Brain (organoid and tissue), 16 donors: ENCODE measurements at places on chromosomes 7 and 10.

DNA sequence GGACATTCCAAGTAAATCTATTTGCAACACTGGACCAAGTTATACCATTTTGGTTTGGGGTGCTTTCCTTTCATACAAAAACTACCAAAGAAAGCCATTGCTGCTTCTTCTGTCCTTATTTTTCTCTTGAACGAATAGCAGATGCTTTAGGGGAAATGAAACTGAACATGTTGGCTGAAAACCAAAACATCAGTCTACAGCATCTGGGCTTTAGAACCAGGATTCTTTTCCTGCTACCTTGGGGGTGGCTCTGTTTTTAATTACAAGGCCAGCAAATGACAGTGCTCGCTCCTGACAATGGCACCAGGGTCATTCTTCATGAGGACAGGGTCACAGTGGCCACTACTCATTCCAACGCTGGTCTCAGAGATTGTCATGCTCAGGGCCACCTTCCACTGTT lies 80.3 kb downstream of the WDR11 start:
- no peak for DNase-seq

- DNase-seq: no peak
Measured at GRCh38 chr10:8063128-8063908, 8.8 kb downstream of the GATA3 start.

- peak; percentile 88 for DNase-seq
Measured at GRCh38 chr7:142815134-142815533, 39.7 kb upstream of the EPHB6 start.

DNA sequence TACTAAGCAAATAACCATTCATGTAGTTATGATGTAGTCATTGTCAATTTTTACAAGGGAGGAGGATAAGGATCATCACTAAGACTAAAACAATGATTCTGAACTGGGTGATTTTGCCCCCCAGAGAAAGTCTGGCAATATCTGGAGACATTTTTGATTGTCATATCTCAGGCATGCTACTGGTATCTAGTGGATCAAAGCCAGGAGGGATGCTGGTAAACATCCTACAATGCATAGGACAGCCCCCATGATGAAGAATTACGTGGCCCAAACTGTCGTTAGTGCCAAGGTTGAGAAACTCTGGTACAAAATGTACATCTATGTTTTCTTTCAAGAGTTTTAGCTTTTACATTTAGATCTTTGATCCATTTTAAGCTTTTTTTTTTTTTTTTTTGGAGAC lies 57.3 kb downstream of the GBF1 start:
- DNase-seq: no peak

DNA sequence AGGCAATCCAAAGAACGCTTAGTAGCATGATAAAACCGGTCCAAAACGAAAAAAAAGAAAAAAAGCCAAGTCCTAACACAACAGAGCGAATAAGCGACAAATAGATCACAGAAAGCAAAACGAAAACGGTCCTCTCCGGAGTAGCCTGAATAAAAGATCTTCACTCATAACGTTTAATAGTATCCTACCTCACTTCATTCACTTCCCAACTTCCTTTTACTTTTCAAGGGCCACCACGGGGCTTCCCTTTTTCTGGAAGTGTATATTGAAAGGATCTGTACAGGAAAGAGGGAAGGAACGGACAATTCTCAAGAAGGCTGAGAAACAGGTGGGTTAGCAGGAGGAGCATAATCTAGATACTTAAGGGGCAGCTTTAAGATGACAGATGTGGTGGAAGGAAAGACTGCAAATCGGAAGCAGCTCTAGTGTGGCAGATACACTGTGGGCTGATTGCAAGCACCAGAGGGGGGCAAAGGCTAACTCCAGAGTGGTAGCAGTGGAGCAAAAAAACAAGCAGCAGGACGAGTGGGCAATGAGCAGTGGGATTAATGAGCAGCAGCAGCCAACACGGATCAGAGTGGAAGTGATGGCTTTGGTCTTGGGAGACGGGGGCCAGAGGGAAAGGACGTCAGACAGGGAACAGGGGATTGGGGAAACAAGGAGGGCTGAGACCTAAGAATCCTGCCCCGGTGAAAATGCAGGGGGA lies 866 bp downstream of the CNOT4 start:
- peak; percentile 65 for DNase-seq

GRCh38 chr7:140604760-140605159 lies 35.9 kb downstream of the DENND2A start:
- DNase-seq: no peak

- peak; percentile 38 for DNase-seq
Measured at GRCh38 chr10:114491933-114492332, 87.6 kb upstream of the AFAP1L2 start.

DNA sequence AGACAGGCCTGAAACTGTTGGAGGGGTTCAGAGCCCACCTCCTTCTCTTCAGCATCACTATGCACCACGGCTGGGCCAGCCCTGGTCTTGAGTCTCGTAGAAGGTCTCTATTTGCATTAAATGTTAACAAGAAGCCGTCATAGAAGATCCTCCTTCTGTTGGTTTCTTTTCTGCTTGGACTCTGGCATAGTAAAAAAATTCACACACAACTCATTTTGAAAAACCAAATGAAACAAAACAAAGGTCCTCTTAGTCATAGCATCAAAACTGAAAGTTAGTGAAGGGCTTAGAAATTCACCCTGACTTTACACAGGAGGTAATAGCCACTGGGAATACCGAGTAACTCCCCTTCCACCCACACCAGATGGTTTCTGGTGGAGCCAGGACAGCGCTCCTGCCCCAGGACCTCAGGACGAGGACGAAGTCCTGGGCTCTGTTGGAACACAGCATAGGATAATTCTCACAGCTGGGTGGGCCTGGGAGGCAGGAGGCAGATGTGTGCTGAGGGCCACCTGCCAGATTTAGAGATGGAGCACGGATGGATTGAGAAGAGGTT lies 248.4 kb upstream of the KLF6 start:
- no peak for DNase-seq

DNA sequence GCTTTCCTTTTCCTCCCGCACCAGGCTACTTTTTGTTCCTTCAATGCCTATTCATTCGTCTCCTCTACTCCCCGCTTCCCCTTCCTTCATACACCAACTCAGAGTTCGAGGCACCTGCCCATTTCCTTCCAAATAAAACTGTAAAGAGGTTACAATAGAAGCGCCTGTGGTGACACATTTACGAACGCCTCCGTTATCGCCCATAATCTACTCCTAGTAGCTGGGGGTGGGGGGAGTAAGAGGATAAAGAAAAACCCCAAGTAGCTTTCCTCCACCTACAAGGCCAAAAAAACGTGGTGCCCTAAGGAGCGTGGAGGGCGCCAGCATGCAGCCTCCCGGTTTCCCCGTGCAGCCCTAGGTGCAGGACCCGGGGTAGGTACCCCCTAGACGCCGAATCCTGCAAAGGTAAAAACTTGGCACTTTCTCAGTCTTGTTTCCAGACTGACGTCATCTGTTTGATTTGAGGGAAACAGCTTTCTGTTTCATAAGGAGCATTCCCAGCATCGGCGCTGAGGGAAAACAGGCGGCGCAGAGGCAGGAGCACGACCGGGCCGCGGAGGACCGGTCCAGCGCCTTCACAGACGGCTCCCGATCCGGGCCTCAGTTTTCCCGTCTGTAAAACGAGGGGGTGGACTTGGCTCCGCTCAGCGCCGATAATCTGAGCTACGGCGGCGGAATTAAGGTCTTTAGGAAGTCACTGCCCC lies 922 bp downstream of the PPA1 start:
- DNase-seq: peak; percentile 60

DNA sequence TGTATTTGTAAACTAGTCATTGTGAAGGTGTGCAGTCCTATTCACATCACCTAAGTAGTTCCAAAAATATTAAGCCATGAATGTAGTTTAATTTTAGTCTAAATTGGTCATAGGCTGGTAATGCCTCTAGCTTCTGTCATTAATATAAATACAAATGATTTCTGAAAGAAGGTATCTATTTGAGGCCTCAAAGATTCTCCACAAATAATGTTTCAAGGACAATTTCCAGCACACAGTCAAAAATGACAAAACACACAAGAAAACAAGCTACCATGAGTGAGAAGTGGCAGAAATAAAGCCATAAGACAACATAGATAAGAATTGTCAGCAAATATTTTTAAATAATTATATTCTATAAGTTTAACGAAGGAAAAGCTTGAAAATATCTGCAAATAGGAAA lies 66.7 kb upstream of the PDK4 start:
- no peak for DNase-seq

DNA sequence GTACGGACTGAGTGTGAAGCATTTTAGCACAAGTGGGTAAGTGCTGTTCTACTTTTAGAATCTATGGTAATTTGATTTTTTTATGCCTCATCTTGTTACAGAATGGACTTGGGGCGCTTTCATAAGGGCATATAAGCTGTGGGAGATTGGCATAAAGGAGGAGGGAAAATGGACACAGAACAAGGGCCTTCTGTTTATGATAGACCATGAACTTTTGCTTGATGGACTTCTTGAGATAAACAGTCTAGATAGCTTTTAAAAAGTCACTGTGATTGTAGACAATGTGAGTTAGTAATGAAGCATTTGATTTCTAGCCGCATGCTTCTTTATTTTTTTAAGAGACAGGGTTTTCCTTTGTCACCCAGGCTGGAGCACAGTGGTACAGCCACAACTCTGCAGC lies 2.0 kb downstream of the ZSCAN21 start:
- no peak for DNase-seq

- peak; percentile 23 for DNase-seq
Measured at GRCh38 chr7:142645777-142646176, 103.5 kb upstream of the PRSS1 start.

DNA sequence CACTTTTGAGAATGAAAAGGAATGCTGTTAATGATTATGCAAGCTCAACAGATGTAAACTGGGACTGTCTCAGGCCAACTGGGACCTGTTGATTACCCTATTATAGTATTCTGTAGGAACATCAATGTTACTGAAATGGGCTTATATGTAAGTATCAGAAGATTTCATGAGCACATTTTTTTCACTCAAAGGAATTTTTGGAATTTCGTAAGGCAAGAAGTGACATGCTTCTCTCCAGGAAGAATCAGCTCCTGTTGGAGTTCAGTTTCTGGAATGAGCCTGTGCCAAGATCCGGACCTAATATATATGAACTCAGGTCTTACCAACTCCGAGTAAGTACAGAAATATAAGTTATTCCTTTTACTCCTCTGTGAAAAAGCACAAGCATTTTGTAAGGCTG lies 19.2 kb downstream of the NIPSNAP2 start:
- no peak for DNase-seq

DNA sequence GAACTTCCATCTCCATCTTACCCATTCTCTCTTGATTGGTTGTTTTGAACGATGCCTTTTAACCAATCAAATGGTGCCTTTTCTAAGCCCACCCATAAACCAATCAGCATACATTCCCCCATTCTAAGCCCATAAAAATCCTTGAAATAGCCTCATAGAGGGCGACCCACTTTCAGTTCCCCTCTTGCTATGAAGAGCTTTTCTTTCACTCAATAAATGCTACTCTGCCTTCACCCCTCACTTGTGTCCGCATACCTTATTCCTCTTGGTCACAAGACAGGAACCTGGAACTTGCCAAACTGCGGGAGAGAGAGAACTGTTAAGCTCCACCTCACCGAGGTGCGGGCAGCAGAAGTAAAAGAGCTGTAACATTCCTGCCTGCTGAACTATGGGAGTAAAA lies 1602.0 kb upstream of the LRRTM3 start:
- no peak for DNase-seq

DNA sequence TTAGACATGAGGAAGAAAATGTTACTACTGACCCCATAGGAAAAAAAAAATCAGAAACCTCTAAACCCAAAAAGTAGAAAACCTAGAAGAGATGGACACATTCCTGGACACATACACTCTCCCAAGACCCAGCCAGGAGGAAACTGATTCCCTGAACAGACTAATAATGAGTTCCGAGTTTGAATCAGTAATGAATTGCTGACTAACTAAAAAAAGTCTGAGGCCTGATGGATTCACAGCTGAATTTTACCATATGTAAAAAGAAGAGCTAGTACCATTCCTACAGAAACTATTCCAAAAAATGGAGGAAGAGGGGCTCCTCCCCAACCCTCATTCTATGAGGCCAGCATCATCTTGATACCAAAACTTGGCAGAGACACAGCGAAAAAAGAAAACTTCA lies 75.8 kb downstream of the HBP1 start:
- no peak for DNase-seq

DNA sequence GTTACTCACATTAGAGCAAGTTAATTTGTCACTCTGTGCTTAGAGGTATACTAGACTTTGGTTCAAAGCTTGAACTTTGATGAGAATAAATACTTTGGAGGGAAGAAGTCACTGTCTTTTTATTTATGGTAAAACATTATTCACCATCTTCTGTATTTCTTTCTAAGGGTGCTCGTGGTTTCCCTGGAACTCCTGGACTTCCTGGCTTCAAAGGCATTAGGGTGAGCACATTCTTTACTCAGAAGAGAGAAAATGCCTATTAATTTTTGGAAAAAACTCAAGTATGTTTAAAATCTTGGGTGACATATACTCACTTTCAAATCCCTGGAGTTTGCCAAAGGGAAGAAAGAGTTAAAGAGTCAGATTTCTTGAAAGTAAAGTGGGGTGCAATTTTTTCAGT lies 10.8 kb downstream of the COL1A2 start:
- no peak for DNase-seq

GRCh38 chr10:28400681-28401080 lies 97.8 kb upstream of the MPP7 start:
- DNase-seq: no peak

- no peak for DNase-seq
Measured at GRCh38 chr7:17401791-17402627, 103.6 kb downstream of the AHR start.

- DNase-seq: no peak
Measured at GRCh38 chr10:34905200-34905927, 90.3 kb upstream of the PARD3 start.
